ENCODE measurements at places on chromosomes 7 and 10. TPM values are rescaled to one million over a fixed set of nuclear protein-coding genes. Genes with fewer than 3 reads are reported as not detected.
A peak's percentile ranks its signal among the peaks of the same experiment; 100 is the strongest.

GRCh38 chr7:63054191-63054661 lies 944.4 kb upstream of the ZNF722 start:
- H3K4me3 ChIP-seq = no peak overlapping the region
- H3K27me3 ChIP-seq = no peaks in the 10 kb centered on the region
- no peaks in the 10 kb centered on the region for H3K36me3 ChIP-seq
- H3K27ac ChIP-seq = no peak overlapping the region
- no peaks in the 10 kb centered on the region for H3K4me1 ChIP-seq

GRCh38 chr10:77591238-77591880 lies 46.2 kb downstream of the KCNMA1 start:
- H3K36me3 ChIP-seq = no peaks in the 10 kb centered on the region
- no peak for DNase-seq
- no peak overlapping the region for H3K27ac ChIP-seq
- H3K4me3 ChIP-seq = no peak overlapping the region
- no peaks in the 10 kb centered on the region for H3K4me1 ChIP-seq
- H3K27me3 ChIP-seq = no peaks in the 10 kb centered on the region

GRCh38 chr7:139526578-139527544 lies 3.4 kb downstream of the CLEC2L start:
- H3K4me1 ChIP-seq = no peaks in the 10 kb centered on the region
- no peak for DNase-seq
- H3K4me3 ChIP-seq = no peak overlapping the region
- H3K27ac ChIP-seq = no peak overlapping the region
- no peaks in the 10 kb centered on the region for H3K36me3 ChIP-seq

DNA sequence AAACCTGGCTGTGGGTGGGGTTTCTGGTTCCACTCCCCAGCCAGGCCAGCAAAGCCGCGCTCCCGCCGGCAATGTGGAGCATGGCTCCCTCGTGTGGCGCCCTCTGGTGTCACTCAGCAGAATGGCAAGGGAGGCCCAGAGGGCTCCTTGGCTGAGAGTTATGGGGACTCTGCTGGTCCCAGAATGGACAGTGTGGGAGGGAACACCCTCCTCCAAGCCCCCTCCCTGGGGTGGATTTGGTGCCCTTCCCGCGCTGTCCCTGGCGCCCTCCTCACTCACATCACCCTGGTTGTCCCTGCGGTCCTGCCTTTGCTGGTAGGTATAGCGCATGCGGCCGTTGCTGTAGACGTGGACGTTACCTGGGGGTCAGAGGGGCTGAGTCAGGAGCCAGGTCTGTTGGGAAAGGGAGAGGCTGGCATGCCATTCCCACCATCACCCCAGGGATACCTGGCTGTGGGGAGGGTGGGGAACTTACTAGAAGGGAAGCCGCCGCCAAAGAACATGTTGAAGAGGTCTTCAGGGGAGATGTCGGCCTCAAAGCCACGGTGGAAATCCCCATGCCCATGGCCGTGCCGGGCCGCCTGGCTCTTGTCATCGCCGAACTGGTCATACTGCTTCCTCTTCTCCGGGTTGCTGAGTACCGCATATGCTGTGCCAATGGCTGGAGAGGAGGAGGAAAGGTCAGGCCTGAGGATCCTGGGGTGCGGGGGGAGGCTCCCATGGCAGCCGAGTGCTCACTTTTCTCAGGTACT lies 14.0 kb downstream of the DNAJB12 start:
- no peak overlapping the region for H3K27ac ChIP-seq
- H3K4me3 ChIP-seq = no peak overlapping the region
- DNase-seq = peak; percentile 51
- H3K4me1 ChIP-seq = peaks cover 14% of the 10 kb centered on the region
- no peaks in the 10 kb centered on the region for H3K27me3 ChIP-seq

DNA sequence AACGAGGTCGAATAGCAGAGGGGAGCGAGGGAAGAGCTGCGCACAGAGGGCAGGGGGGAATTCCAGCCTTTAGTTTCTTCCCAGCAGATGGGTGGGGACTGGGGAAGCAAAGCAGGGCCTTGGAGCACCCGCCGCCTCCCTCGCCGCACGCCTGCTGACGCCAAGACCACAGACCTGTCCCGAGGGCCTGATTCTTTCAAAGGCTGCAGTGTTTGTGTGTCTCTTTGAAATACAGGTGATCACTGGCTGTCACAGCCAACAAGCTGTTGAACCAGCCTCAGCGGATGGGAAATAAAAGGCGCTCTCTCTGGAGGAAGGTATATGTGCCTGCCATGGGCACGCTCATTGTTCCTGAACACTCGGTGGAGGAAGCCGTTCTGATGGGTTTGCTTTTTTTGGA lies 119.3 kb downstream of the FAM53B start:
- H3K4me1 ChIP-seq = peaks cover 28% of the 10 kb centered on the region
- no peak overlapping the region for H3K27ac ChIP-seq
- no peak overlapping the region for H3K4me3 ChIP-seq
- DNase-seq = no peak
- H3K36me3 ChIP-seq = no peaks in the 10 kb centered on the region

DNA sequence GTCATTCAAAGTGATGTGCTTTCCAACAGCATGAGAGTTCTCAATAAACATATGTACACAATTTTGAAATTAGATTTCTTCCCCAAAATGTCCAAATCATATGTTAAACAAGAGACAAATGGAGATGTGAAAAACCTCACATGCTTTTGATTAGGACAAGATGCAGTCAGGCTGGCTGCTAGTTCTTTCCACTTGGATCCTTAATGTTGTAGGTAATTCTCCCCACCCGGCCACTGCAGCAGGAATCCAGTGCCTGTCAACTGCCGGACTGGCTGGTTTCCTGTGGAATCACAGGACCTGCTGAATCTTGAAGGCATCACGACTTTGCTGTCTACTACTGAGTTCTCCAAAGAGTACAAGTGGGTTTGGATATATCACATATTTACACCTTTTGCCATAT lies 138.6 kb upstream of the AKR1E2 start:
- no peaks in the 10 kb centered on the region for H3K27me3 ChIP-seq
- H3K36me3 ChIP-seq = no peaks in the 10 kb centered on the region
- H3K27ac ChIP-seq = no peak overlapping the region
- H3K4me3 ChIP-seq = no peak overlapping the region
- H3K4me1 ChIP-seq = peaks cover 9% of the 10 kb centered on the region

- no peaks in the 10 kb centered on the region for H3K27me3 ChIP-seq
- H3K4me1 ChIP-seq = no peaks in the 10 kb centered on the region
- no peak overlapping the region for H3K4me3 ChIP-seq
- H3K36me3 ChIP-seq = no peaks in the 10 kb centered on the region
- H3K27ac ChIP-seq = no peak overlapping the region
These were observed 46.0 kb upstream of the CDK13 start for GRCh38 chr7:39904077-39904486.

DNA sequence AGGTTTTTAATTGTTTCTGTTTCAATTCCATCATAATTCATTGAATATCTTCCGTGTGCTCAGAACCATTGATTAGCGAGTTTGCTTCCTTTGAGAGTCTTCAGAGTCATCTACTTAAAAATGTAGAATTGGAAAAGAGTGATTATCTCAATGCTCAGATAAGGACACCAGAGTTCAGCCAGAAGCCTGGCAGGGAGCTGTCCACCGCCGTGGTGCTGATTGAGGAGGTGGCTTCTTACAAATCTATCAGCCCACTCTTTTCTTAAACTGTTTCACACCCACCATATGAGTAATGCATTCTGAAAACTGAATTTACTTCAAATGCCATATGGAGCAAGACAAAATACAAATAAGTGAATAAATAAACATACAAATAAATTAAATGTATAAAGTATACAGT lies 79.3 kb downstream of the INSYN2A start:
- H3K4me1 ChIP-seq = no peaks in the 10 kb centered on the region
- H3K27me3 ChIP-seq = no peaks in the 10 kb centered on the region
- DNase-seq = peak; percentile 57
- peaks cover 4% of the 10 kb centered on the region for H3K36me3 ChIP-seq
- H3K4me3 ChIP-seq = no peak overlapping the region

DNA sequence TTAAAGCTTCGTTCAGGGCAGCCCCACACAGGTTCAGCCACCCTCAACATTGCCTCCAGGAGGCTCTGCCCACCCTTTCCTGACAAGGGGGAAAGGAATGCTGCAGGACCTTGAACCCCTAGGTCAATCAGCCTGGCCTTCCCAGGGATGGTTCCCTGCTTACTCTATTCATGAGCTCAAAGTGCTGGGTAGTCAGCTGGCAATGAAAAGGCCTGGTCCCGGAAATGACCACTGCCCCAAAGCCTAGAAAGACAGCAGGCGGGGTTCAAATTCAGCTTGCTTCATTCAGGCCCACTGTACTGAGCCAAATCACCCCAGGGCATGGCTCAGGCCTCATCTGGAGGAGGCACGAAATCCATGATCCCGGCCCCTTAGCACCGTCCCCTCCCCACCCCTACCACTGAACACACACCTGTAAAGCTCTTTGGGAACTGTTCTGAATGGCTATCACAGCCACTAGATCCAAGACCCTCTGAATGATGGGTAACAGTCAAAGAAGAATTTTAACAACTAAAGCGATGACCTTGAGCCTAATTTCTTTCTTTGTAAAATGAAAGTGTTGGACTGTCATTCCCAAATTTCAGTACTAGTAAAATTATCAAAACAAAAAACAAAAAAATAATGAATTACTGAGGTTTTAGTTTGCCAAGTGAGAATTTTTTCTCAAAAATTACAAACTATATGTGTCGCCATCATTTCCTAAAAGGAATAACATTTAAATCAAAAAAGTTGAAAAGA lies 1.0 kb downstream of the URGCP start:
- peak; percentile 22 for DNase-seq
- peak overlapping the region; percentile 31 for H3K27ac ChIP-seq
- H3K36me3 ChIP-seq = no peaks in the 10 kb centered on the region
- peak overlapping the region; percentile 77 for H3K4me3 ChIP-seq
- 0 out of 2 replicates have a peak, but pooled peaks cover 3% of the 10 kb centered on the region for H3K27me3 ChIP-seq

GRCh38 chr10:117272195-117273076 lies 31.5 kb downstream of the SLC18A2 start:
- no peak overlapping the region for H3K27ac ChIP-seq
- DNase-seq = no peak
- no peaks in the 10 kb centered on the region for H3K4me1 ChIP-seq
- H3K4me3 ChIP-seq = no peak overlapping the region

DNA sequence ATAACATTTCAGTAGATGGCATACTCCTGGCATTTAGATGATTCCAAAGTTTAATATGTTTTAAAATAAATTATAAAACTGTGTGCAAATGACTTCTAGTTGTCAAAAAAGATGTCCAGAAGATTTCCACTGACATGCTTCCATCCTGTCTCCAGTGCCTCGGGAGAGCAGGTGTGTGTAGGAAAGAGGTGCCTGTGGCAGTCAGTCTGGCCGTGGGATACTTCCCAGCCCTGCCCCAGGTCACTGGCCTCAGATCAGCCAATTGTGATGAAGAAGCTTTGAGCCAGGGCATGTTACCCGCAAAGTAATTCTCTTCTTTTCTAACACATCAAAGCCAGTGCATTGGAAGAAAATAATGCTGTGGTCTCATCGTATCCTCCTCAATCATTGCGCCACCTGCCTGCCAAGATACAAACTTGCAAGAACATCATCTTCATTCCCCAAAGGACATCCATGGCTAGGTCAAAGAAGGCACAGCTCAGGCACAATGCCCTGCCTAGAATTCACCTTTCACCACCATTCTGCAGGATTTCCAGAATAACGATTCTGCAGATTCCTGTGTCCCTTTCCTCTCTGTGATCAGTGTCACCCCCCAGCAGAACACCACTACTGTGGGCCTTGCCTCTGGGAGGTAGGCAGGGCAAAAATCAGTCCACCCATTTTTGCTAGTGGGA lies 6.3 kb upstream of the KCNMA1 start:
- peak; percentile 69 for DNase-seq
- H3K4me1 ChIP-seq = no peaks in the 10 kb centered on the region
- no peaks in the 10 kb centered on the region for H3K36me3 ChIP-seq
- no peak overlapping the region for H3K4me3 ChIP-seq

DNA sequence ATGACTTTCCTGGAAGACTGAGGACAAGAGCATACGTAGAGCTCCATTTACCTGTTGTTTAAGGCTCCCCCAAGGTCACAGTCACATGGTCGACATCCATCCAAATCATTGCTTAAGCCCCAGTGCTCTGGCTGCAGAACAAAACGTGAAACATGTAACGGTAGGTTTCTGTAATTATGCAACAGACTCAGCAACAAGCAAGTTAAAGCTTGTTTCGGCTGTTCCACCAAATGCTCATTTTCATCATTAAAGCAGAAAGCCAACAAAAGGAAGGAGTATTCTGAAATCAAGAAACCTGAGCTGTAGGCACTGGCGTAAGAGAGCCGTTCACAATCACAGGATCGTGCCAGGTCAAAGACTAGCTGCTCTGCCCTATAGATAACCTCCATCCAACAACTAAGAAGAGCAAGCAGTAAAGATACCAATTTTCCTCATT lies 30.0 kb downstream of the LAMB1 start:
- H3K36me3 ChIP-seq = peaks cover 85% of the 10 kb centered on the region
- no peak for DNase-seq
- H3K4me3 ChIP-seq = no peak overlapping the region
- H3K27me3 ChIP-seq = no peaks in the 10 kb centered on the region
- no peak overlapping the region for H3K27ac ChIP-seq

DNA sequence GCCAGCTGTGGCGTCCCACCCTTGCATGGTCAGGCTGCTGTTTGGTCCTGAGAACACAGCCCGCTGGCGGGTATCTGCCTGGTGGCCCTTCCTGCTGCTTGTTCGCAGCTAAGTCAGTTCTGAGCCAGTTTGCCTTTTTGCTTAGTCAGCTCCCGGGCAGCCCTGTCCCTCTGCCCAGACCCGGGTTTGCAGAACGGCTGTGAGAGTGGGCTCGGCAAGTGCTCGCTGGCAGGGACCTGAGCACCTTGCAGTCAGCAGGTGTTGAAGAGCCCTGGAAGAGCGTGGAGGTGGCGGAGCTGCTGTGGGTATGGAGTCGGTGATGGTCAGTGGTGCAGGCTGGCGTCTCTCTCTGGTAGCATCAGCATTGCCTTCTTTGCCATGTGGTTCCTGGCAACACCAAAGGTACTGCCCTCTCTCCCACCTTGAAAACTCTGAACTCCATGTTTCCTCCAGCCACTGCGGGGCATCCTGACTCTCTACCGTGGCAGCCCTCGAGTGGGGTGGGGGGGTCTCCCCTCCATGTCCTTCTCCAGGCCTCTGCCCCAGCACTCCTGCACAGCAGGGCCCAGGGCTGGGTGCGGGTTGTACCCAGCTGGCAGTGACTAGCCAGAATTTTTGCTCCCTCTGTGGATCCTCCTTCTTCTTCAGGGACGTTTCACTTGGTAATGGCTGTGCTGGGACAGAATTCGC lies 4.6 kb downstream of the INPP5A start:
- H3K27ac ChIP-seq = no peak overlapping the region
- H3K27me3 ChIP-seq = no peaks in the 10 kb centered on the region
- no peaks in the 10 kb centered on the region for H3K36me3 ChIP-seq
- no peak for DNase-seq
- no peak overlapping the region for H3K4me3 ChIP-seq

DNA sequence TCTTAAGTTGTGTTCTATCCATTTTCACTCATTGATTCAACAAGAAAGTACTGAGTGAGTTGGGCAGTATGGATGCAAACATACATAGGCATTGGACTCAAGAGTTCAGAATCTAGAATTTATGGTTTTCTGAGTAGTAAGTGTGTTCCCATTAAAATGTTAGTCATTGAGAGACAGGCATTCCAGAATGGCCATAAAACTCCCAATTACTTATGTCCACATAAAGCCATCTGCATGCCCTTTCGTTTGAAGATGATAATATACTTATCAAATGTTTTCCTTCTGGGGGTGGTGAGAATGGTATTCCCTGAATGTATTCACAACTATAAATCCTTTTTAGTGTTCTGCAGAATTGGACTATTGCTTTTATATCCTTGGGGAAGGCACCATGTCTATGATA lies 131.6 kb downstream of the CD36 start:
- DNase-seq = no peak
- no peaks in the 10 kb centered on the region for H3K27me3 ChIP-seq
- H3K27ac ChIP-seq = no peak overlapping the region
- H3K4me3 ChIP-seq = no peak overlapping the region
- H3K36me3 ChIP-seq = peaks cover 6% of the 10 kb centered on the region

TMEM72 gene
- total RNA-seq = not detected

GSTK1 gene
- total RNA-seq = 35.6 TPM

GPR85 gene
- total RNA-seq = 13.2 TPM

MALRD1 gene
- total RNA-seq = not detected

NUDCD3 gene
- 60.2 TPM for total RNA-seq

ACBD7 gene
- 8.9 TPM for total RNA-seq
